SK-N-SH treated with all-trans-retinoic acid at 6 μM for 48 hours (cell line): ENCODE measurements at places on chromosomes 1 and 21.
A peak's percentile ranks its signal among the peaks of the same experiment; 100 is the strongest.

DNA sequence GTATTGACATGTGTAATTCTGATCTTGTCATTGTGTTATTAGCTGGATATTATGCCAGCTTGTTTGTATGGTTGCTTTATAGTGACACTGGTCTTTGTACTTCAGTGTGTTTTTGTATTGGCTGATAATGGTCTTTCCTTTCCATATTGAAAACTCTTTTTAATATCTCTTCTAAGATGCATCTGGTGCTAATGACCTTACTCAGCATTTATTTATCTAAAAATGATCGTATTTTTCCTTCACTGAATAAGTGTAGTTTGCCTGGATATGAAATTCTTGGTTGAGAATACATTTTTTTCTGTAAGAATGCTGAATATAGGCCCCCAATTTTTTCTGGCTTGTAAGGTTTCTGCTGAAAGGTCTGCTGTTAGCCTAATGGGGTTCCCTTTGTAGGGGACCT is 465.5 kb upstream of the TMPRSS15 start:
- ATAC-seq, result no peak

- ATAC-seq, result no peak
Observed at GRCh38 chr1:64645735-64646134, 99.1 kb upstream of the RAVER2 start.

- peak; percentile 33 for ATAC-seq
Observed at GRCh38 chr1:209383907-209384709, 199.4 kb upstream of the CAMK1G start.

DNA sequence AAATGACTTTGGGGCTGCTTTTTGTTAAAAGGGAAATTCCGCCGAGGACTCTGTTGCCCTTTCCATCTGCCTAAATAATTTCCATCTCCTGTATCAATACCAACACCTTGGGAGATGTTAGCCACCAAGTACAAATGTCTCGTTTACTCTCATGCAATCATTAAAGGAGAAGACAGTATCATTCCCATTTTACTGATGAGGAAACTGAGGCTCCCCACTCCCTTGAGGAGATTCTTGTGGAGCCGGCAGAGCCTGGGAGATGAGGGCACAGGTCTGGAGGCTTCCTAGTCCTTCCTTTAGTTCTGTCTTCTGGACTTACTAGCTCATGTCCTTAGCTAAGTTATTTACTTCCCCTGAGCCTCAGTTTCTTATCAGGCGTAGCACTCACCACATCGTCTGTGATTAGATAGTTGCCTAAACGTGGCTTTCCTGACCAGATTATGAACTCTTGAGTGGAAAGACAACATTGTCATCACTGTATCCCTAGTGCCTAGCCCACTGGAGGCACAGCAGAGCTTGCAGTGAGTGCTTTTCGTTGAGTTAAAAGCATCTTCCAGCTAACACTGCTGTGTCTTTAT is 81.6 kb downstream of the ADSS2 start:
- ATAC-seq, result no peak; the same call in 2 of the 3 replicates

- peak; percentile 53 for ATAC-seq
Observed at GRCh38 chr1:203425663-203425975, 50.0 kb upstream of the PRELP start.

GRCh38 chr1:218735436-218736032 is 390.4 kb downstream of the TGFB2 start:
- no peak for ATAC-seq

DNA sequence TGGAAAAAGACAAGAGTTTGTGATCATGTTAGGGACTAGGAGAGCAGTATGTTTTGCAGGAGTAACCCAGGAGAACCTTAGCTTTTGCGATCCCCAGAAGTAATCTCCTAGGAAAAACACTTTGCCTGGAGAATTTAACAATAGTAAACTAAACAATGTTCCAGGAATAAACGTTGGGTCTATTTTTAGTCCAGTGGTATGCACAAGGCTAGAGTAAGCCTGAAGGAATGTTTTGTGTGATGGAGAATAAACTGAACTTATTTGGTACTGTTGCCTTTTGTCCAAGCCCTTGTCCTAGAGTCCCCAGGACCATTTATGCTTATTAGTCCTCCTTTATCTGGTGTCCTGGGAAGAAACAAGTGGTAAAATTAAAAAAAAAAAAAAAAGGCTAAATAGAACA is 28.7 kb upstream of the RGS5 start:
- peak; percentile 99 for ATAC-seq

DNA sequence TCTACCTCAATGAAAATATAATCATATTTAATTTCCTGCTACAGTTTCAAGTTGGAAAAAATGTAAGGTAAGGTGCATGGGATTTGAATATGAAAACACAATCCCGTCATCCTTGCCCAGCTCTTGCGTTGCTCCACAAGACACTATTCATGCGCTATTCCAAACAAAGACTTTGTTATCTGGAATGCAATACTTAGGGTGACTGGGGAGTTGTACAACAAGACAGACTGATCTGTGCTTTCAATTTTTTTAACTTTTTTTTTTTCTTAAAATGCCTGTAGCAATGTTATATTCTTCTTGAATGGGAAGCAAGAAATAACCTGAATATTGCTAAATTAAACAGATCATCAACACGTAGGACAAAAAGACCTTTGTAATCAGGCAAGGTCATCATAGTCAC is 1077.2 kb downstream of the TTLL7 start:
- no peak for ATAC-seq
